ENCODE measurements at places on chromosomes 6 and 20.

GRCh38 chr20:3612795-3613572, 50.2 kb downstream of the GFRA4 start:
- no peak for DNase-seq

GRCh38 chr6:163536770-163537169, 122.3 kb downstream of the QKI start:
- no peak for DNase-seq

- DNase-seq, result no peak
Observed at GRCh38 chr6:105097288-105097687, 82.5 kb downstream of the POPDC3 start.

GRCh38 chr6:44700422-44700821, 312.9 kb downstream of the CDC5L start:
- DNase-seq, result no peak

DNA sequence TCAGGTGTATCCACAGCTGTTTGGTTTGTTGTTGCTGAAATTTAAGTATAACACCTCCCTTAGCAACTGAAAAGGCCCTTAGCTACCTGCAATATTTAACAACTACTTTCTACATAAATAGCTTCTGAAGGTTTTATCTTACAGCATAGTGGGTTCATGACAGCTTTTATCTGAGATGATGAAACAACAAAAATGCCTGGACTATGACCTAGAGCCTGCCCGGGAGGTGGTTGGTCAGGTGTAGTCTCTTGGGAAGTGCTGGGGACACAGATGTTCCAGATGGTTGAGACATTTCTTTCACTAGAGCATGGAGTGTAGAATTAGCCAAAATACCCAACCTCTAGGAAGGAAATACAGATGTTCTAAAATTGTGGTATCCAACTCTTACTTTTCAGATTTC, 705.4 kb downstream of the MAFB start:
- no peak for DNase-seq

GRCh38 chr6:33132081-33132524, 56.3 kb downstream of the HLA-DPB1 start:
- no peak for DNase-seq

DNA sequence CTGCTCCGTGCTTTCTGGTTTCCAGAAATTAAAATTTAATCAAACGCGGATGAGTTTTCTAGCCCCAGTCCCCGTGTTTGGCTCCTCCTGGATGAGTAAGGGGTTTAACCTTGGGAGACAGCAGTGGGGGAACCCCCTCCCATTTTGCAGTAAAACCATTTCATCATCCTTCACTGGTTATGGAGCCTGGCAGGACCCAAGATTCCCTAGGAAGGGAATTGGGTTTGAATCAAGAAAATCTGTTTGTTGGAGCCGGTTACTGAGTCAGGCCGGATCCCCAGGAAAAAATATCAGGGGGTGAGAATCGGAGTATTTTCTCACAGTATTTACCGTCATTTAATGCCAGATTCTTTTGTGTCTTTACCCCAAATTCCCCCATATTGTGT, 754 bp downstream of the YWHAB start:
- no peak for DNase-seq

DNA sequence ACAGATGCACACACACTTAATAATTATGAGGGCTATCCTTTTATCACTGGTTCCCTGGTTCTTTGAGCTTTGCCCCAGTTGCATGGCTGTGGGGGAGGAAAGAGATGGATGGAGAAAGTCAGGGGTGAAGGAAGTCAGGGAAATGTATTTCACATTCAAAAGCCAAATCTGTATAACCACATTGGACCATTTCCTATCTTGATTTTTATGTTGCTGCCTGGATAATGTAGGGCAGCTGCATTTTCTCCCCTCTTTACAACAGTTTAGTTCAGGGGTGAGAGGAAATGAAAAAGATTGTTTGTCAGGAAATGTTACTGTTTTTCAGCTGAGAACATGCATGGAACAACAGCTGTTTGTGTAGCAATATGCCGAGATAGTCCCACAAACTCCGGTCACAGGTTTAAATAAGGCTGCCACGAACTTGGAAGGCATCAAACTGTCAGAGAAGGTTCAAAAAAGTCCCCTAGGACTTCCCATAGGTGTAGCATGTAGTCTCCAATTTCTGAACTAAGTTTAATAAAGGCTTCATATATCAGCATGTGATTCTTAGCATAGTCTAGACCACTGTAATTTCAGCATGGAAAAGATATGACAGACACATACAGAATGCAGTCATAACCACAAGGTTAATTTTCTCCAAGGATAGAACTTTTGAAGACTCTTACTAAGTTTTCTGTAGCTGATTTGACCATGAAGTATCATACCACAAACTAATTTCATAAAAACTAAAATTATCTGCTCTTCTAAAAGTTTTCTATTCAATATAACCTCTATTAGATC, 82.1 kb upstream of the COL21A1 start:
- no peak for DNase-seq

DNA sequence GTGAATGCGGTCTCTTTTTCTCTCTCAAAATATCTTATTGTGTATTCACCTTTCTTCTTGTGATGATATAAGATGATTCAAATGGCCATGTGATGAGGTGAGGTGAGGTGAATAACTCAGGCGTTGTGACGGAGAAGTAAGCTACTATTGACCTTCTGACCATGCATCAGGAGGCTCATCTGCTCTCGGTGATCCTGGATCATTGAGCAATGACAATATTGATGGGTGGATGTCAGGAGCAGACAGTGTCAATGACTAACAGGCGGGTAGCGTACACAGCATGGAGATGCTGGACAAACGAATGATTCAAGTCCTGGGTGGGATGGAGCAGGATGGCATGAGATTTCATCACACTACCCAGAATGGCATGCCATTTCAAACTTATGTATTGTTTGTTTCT, 119.6 kb downstream of the PXDC1 start:
- DNase-seq, result no peak

DNA sequence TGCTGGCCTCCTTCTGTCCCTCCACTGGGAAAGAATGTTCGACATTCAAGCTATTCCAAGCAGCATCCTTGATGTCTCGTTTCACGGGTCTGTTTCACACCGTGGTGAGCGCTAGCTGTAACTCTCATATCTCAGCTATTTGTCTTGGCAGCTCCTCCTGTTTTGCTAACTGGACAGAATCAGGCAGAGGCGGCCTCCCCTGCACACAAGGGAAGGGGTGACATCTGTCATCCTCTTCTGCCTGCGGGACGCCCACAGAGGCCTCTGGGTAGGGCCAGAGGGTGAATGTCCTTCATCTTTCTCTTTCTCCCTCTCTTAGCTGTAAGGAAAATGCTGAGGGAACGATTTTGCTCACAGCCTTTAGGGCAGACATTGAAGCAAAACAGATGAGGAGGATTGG, 232.8 kb upstream of the GMDS start:
- no peak for DNase-seq

All from GM20000 (cell line).